GM18507 (cell line): ENCODE measurements at places on chromosomes 11 and 22.

DNA sequence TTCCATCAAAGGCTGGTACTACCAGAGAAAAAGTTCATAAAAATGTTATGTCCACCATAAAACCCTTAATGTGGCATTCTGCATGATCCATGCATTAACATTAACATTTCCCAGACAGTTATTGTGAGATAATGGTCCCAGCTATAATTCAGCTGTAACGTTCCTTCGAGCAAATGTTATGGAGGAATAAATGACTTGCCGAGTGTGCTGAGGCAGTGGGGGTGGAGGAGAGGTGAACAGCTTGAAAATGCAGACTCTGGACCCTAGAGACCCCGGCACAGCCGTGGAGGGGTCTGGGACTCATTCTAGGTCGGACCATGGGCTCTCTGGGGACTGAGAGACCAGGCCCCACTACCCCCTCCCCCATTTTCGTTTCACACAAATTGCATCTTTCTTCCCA, 141.9 kb downstream of the PKNOX2 start:
- DNase-seq, result no peak

DNA sequence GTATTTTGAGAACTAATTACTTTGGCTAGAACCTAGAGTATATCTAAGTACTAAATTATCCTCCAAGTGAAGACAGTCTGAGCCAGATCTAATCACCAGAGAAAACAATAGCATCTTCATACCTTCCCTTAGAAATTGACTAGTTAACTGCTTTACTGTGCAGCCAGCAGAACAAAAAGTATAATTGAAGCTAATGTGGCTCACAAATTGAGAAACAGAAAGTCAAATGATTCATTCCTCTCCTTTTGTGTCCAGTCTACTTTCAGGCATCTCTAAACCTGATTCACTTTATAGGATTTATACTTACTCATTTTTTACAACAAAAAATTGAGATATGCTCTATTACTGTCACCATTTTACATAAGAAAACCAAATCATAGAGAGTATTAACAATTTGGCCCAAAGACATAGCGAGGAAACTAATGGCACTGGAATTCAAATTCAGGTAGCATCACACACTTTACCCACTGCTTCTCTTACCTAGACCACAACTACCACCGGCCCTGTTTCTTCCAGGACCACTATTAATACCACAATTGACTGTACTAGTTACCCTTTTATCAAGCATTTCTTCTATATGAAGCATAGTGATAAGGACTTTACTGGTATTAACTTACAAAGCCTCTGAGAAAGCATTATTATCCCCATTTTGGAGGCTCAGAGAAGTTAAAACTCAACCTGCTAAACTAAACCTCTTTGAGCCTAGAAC, 1402.6 kb upstream of the TENM4 start:
- no peak for DNase-seq

DNA sequence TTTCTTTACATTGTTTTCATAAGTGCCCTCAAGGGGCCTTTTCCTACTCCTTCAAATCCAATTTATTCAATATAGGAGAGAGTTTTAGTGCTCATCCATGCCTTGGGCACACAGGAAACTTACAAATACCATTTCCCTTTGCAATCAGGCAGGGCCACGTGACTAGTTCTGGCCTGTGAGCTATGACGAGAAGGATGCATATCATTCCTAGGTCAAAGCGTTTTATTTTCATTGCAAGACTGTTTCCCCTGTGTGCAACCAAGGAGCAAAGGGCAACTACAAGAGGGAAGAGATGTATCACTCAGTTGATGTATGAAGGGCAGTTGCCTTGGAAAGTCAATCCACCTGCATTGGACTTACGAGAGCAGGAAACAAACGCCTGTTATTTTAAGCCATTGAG, 1.9 kb upstream of the TRAF6 start:
- no peak for DNase-seq

GRCh38 chr11:1784761-1785650, 21.3 kb upstream of the CTSD start:
- no peak for DNase-seq

DNA sequence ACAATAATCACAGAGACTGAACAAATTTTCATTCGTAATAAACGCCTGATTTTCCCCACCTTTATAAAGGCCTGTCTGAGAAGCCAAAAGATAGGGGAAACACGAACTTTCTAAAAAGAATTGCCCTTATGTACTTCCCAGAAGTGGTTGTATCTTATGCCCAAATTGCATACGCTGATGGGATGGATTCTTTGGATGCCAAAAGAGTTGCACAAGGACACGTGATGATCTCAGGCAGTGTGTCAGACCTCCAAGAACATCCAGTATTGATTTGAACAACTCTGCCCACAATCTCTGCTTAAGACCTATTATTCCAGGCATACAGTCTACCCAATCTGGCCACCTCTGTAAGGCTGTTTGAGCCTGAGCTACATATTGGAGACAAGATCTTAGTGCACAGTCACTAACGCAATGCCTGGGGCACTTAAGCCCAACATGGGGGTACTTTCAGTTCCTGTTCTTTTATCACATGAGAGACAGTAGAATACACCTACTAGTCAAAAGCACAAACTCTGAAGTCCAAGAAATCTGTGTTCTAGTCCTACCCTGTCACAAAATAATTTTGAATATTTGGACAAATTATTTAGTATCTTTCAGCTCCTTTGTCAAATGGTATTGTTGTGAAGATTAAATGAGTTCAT, 38.9 kb downstream of the OR10A6 start:
- DNase-seq, result no peak

DNA sequence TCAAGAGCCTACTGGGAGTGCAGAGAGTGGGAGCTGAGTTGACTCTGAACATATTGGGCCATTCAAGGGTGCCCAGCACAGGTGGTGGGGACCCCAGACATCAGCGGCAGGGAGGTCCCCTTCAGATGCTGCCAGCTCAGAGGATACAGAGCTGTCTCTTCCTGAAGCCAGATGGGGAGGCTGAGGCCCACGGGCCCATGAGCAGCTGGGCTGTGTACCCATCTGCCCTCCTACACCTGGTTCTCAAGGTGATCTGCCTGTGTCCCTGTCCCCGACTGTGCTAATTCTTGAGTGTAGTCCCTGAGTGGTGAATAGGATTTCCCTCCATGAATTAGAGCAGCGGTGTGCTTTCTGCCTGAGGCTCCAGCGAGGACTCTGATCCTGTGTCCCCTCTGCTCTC, 76.3 kb downstream of the MICAL2 start:
- no peak for DNase-seq
